ENCODE measurements at places on chromosomes 7 and 10.

DNA sequence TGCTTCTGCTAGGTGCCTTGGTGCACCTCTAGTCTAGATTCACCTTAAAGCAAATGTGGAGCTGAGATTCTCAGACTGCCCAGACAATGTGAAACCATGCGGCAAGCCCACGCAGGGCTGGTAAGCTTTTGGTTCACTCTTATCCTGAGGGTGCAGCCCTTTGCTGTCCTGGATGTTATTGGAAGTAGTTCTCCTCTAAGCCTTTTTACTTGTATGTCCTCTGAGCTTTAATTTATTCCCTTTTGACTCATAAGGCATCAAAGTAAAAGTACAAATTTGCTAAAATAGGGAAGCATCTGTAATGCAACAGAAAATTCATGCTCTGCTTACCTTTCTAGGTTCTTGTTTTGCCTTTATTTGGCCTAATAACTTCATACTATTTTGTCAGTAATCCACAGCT is 186.8 kb downstream of the MACC1 start:
- DNase-seq = no peak

DNA sequence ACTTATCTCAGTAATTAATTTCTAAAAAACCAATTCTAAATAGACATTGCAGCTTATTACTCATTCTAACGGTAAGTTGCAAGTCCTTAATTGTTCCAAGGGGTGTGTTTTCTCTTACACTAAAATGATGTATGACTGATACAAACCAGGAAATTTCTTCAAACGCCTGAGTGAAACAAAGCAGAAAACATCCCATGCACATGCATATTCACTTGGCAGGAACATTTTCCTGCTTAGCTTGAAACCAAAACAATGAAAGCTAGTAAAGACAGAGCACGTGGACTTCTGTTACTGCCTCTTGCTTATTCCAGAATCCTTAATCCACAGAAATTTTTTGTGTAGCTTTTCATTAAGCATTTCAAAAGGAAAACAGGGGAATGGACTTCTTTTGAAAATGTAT is 187.7 kb downstream of the MTERF1 start:
- no peak for DNase-seq

- no peak for DNase-seq
These were observed 94.6 kb upstream of the SMNDC1 start for GRCh38 chr10:110399106-110399964.

DNA sequence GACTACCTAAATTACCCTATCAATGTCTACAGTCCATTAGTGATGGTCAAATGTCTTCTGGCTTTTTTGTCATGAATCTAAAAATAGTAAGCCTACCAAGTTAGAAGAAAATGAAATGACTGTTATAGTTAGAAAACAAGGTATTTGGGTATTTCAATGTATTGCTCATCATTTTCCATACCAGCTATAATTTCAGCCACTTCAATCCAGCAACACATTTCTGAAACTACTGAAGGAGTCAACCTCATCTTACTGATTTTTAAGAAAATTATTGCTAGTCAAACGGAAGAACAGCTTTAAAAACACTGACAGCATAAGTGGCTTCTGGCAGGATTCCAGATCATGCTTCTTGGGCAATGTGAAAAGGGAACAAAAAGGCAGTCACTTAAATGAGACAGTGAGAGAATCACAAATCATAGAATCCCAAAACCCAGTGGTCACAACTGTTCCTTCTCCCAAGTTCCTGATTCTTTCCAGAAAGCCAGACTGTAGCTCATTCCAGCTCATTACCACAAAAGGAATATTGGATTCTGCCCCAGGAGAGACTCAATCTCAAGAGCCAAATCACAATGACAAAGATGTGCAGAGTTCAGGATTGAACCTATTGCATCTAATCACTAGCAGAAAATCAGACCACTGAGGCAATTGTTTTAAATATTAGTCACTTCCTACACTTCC is 61.2 kb upstream of the LRRN3 start:
- no peak for DNase-seq

GRCh38 chr10:96093948-96094347 is 36.1 kb upstream of the ZNF518A start:
- DNase-seq = no peak

DNA sequence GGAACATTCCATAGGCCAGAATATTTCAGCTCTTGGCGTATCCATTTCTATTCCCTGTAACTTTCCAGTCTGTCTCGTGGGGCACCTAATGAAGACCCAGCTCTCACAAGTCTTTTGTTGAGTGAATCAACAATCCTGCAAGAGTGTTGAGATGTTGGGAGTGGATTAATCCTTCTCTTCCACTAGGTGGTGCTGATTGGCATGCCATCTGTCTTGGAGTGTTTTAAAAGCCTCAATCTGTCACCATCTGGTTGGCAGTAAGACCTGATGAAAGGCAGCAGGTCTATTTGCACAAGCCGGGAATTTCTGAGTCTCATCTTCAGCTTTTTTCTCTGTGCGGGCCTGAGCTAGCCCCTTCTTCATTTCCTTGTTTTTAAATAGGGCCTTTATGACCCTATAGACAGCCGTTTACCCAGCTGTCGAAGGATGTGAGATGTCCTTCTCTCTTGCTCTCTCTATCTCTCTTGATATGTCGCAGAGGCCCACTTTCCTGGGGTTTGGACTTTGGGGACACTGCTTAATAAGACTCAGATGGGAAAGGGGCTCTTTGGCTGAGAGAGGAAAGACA is 180.5 kb downstream of the ZNF365 start:
- no peak for DNase-seq

- no peak for DNase-seq
These were observed 200.6 kb downstream of the PTPRN2 start for GRCh38 chr7:158386866-158387545.

GRCh38 chr7:24936121-24936824 is 43.7 kb downstream of the OSBPL3 start:
- no peak for DNase-seq

DNA sequence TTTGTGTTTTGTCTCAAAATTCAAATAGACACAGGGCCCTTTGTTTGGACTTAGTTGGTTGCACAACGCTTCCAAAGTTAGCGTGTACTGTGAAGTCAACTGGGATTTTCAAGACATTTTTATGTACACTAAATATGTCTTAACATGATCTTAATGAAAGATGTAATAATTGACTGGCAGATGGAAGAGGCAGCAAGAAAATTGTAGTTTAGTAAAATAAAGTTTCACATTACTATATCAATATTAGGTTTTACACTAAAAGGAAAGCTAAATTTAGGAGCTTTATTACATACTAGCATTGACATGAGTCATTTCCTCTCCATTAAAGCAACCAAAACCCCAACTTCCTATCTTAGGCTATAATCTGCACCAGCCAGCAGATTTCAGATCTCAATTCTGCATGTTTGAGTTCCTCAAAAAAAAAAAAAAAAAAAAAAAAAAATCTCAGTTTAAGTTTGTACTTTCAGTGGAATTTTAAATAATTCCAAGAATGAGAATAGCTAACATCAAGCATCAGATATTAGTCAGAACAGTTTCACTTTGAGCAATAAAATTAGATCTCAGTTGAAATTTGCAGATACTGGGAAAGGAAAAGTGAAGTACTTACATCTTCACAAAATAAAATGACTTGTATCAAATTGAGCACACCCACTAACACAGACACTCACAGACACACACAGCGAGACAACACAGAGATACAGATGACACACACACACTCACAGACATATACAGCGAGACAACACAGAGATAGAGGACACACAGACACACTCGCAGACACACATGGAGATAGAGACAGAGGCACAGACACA is 346.6 kb upstream of the KLF6 start:
- DNase-seq = no peak

- DNase-seq = peak; percentile 34
These were observed 1.1 kb downstream of the SFMBT2 start for GRCh38 chr10:7409732-7410168.

- DNase-seq = no peak
These were observed 23.4 kb downstream of the PROSER2 start for GRCh38 chr10:11846542-11846941.

- DNase-seq = no peak
These were observed 69.4 kb downstream of the TBXAS1 start for GRCh38 chr7:139898483-139898882.

GRCh38 chr7:143130541-143130940 is 1.3 kb upstream of the PIP start:
- no peak for DNase-seq
